Osteocyte (in vitro differentiated cells): ENCODE measurements at places on chromosomes 5 and 9.

GRCh38 chr9:8653111-8653510, 853.5 kb upstream of the DMAC1 start:
- DNase-seq: no peak

GRCh38 chr5:167886196-167886595, 405.2 kb upstream of the WWC1 start:
- DNase-seq: no peak

DNA sequence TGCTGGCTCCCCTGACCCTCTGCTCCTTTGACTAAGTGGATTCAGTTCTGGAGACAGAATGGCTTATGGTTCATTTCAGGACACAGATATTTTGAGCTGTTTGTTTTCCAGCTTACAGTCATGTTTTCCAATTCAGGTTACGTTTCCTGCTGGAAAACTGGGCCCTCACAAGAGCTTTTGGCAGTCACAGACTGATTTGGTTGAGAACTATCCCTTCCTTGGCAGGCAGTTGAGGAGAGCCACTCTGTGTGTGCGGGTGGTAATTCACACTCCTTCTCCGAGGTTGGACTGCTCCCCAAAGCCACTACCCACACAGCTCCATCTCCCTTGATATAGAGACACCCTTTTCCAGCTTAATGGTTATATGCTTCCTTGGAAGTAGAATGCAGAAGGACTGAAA, 534.5 kb downstream of the TMEM38B start:
- no peak for DNase-seq

GRCh38 chr5:56432321-56432720, 199.2 kb upstream of the ANKRD55 start:
- DNase-seq: no peak

DNA sequence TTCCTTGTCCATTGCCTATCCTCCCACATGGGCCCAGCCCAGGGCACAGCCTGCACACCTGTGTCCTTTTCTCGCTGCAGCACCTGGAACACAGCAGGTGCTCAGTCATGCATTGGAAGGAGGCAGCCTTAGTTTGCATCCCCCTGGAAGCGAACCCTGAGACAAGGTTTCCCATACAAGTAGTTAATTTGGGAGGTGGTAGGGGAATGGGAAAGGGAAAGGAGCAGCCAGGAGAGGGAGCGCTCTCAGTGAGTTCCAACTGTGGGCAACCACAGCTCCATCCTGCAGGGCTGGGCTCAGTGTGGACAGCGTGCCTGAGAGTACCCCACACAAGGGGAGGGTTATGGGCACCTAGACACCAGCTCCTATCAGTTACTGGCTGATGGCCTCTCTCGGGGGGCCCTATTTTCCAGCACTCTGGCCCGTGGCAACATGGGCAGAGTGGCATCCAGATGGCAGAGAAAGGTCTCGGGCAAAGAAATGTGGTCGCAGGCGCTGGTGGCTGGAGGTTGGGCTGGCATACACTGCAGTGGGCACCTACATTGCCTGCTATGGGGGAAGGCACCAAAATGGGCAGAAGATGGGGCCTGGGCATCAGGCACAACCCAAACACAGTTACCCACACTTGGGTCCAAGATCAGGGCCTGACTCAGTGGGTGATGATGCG, 50.1 kb downstream of the TSPAN17 start:
- DNase-seq: no peak

DNA sequence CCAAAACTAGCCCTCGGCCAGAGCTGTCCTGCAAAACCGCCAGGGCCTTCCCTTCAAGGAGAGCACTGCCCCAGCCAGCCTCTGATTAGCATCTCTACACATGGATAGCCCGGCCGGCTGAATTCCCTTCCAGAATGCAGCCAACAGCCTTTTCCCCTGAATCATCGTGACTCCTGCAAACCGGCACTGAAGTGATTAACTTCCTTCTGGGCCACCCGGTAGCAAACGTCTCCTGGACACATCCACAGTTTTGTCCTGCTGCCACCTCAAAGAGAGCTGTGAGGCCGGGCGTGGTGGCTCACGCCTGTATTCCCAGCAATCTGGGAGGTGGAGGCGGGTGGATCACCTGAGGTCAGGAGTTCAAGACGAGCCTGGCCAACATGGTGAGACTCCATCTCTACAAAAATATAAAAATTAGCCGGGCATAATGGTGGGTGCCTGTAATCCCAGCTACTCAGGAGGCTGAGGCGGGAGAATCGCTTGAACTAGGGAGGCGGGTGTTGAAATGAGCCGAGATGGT, 21.1 kb upstream of the EEIG1 start:
- no peak for DNase-seq

- DNase-seq: no peak
Measured at GRCh38 chr5:178121391-178122276, 8.3 kb downstream of the N4BP3 start.

DNA sequence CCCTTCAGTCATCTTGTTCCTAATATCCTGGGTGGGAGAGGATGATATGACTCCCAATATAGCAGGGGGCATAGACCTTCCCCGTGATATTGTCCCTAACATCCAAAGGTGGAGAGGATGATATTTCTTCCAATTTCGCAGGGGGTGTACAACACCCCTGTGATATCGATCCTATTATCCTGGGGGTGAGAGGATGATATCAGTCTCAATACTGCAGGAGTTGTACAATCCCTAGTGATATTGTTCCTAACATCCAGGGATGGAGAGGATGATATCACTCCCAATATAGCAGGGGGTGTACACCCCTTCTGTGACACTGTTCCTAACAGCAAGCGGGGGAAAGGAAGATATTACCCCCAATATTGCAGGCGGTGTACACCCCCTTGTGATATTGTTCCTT, 122.6 kb downstream of the TMEM38B start:
- DNase-seq: no peak

DNA sequence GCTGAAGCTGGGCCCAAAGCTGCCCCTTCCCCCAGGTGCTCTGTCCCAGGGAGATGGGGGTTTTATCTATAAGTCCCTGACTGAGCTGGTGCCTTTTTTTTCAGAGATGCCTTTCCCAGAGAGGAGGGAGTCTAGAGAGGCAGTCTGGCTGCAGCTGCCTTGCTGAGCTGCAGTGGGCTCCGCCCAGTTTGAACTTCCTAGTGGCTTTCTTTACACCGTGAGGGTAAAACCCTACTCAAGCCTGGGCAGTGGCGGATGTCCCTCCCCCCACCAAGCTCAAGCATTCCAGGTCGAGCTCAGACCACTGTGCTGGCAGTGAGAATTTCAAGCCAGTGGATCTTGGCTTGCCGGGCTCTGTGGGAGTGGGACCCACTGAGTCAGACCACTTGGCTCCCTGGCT, 41.3 kb downstream of the CAVIN4 start:
- no peak for DNase-seq

DNA sequence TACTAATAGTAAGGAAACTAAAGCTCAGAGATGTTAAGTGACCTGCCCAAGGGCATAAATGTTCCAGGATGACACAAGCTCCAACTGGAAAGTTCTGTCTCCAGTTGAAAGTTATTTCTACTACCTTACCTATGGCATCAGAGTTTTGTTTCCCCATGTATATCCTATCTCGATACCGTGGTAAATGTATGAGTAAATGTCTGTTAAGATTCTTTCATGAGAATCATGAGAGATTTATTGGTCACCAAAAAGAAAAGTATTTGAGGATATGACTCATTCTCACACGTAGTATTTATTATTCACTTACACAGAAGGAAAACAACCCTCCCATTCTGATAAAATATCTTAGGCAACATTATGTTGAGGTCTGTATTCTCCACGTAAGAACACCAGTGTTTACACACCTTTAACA, 11.1 kb upstream of the SHOC1 start:
- DNase-seq: no peak
